RCC 7860 (cell line): ENCODE measurements at places on chromosomes 1 and 21.

- DNase-seq = no peak
Measured at GRCh38 chr1:87518794-87519193, 190.1 kb downstream of the LMO4 start.

DNA sequence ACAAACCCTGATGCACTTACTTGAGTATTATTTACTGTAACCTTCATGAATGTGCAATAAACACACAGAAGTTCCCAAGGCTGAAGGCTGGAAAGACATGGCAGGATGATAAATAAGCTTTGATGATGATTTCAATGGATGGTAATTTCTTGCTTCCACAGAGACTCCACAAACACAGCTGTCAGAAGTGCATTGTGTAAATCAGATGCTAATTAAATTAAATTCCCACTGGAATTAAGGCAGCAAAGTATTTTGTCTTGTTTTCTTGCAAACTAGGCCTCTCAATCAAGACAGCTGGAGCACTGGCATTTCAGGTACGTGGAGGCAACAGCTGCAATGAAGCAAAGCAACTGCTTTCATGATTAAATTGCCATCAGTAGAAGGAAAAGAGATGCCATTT, 24.1 kb downstream of the FAM177B start:
- no peak for DNase-seq

GRCh38 chr1:52550447-52550846, 2.4 kb downstream of the TUT4 start:
- DNase-seq = no peak

- no peak for DNase-seq
Measured at GRCh38 chr1:230772457-230773395, 25.5 kb downstream of the CAPN9 start.

DNA sequence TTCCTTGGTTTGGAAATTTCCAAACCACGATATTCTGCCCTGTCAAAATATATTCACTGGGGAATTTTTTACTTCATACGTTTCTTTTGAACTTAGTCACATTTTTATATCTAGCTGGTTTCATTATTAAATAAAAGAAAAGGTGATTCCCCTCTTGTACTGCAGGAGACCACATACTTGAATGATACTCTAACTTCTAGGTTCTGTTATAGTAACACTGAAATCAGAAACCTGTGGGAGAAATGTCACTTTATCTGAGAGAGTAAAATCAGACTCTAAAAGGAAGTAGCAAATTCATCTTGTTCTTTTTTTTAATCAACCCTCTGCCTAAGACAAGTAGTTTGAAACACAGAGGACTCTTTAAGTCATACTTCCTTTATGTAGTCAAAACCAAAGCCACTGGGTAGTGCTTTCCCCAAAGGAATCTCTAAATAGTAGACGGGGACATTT, 34.4 kb downstream of the MRPL39 start:
- DNase-seq = peak; percentile 68

DNA sequence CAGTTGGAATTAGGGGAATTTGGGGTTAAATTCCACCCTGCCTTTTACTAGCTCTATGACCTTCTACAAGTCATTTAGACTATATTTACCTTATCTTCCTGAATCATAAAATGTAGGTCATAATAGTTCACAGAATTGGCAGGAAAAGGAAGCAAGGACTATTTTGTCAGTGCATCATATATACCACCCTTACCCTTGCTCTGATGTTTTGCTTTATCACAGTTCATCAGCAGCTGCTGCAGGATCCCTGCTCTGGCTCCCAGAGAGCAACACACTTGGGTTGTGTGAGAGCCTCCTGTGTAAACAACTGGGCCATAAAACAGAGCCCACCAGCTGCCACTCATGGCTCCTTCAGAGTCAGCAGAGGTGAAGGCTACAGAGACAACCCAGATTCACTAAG, 631.6 kb upstream of the CAMK1G start:
- no peak for DNase-seq

DNA sequence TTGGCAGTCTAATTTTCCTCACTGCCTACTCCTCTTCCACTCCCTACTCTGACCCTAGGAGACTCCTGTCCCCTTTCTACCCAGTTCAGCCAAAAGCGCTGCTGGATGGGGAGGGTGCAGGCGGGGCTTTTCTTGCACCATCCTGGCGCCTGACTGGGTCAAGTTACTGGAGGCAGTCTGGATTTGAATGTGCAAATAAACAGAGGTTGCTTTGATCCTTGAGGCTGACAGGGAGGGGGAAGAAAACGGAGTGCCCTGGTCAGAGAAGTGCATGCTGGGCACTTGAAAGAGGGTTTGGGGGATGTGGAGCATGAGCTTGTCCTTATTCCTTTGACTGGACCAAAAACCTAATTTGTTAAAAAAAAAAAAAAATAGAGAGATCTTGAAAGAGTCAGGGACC, 76.8 kb upstream of the SOX13 start:
- DNase-seq = no peak

DNA sequence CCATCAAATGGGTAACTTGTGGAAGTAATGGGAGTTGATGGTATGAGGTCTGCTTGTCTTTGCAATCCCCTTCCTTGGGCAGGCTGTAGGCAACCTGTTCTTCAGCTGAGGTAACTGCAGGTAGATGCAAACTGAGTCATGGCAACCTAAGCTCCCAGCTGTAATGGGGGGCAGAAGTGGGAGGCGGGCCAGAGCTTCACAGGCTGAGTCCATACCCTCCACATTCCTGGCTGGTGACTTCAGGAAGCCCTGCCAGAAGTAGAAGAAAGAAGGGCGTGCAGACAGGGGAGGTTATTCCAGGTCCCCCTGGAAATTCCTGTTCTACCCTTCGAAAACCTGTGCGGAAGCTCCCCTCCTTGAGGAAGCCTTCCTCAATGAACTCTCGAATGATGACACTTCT, 44.9 kb downstream of the ARHGEF11 start:
- no peak for DNase-seq

DNA sequence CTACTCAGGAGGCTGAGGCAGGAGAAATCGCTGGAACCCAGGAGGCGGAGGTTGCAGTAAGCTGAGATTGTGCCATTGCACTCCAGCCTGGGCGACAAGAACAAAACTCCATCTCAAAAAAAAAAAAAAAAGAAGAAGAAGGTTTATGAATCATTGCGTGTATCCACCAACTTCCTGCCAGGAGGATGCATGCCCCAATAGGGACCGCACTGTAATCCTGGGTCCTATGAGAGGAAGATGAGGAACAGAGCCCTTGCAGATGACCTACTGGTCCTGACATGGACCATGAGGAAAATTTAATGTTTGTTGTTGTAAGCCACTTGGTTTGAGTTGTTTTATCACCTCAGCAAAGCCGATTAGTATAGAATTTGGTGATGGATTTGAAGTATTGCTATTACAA, 56.7 kb downstream of the PTGS2 start:
- no peak for DNase-seq

- DNase-seq = no peak
Measured at GRCh38 chr21:15152591-15152990, 87.8 kb upstream of the NRIP1 start.

DNA sequence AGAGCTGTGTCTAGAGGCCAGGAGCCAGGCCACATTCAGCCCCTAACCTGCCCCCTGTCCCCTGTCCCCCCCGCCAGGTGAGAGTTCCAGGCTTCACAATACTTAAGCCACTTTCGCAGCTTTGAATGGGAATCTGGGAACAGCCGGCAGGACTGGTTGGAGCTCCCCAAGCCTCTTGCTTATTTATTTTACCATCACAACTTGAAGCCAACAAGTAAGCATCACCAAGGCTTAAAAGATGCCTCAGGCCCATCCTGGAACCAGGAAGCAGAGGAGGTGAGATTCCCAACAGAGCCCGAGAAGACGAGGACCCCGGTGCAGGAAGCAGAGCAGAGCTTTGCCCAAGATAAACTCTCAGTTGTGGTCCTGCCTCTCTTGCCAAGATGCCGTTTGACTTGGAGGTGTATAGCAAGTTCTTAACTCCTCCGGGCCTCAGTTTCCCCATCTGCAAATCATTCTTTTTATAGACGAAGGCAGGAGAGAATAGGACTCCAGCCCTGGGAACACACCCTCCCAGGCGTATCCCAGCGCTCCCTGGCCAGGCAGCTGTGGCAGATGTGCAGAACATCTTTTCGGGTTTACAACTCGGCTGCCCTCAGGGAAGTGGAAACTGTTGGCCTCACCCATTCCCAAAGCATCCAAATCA, 66.8 kb upstream of the SLC25A33 start:
- no peak for DNase-seq

DNA sequence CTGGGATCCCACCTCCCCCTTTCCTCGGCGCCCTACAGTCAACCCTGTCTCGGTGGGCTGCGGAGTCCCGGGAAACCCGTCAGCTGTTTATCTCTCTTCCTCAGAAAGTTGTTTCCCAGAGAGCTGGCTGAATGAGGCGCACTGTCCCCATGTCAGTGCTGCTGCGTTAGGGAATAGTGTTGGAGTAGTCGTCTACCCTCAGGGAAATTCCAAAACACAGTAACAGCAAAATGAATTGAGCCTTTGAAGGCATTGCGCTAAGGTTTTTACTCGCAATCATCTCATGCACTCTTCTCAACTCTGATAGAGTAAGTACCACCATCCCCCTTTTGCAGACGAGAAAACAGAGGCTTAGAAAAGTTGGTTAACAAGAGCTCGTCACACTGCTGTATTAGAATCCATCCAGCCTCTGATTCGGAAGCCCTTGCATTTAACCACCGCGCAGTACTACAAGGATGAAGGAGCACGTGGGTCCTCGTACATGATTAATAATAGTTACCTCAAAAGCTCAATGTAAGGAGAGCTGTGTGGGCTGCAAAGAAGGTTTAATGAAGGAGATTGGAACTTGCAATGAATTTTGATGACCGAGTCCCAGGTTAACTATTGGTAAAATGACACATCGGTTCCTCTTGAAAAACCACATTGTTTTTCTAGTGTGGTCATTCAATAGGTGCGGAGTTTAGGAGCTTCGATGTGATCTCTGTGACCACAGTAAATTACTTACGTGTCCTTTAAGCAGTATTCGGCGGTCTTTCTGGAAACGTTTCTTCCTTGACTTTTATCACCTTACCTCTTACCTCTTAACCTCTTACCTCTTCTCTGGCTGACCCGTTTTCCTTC, 788 bp upstream of the EDEM3 start:
- DNase-seq = peak; percentile 57

DNA sequence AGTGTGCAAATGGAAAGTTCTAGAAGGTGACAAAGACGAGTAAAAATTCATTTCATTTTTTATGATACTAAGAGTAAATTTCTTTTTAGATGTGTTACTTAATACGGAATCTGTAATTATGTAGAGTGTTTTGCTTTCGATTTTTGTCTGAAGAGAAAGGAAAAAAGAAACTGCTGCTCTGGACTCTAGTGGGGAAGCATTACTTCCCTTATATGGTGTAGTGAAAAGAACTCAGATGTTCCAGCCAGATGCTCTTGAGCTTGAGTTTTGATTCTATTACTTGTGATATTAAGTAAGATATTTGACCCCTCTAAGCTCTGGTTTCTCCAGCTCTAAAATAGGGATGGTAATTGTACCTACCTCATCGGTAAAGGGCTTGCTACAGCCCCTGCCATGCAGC, 12.2 kb upstream of the GPR161 start:
- no peak for DNase-seq

DNA sequence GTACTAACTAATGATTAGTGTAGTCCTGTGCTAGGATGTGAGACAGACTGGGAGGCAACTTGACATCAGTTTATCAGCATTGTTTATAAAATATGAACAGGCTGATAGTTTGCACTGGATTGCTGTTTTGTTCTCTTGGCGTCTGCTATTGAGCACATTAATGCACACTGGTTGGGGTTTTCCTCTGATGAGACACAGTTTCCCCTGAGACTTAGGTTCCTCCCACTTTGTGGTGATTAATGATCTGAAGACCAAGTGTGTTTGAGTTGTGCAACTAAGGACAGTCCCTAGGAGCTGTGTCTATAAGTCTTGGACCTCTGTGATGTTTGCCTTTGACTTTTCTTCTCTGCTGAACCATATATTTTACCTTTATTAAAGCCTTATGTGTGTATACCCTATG, 1015.4 kb downstream of the AMY1C start:
- DNase-seq = peak; percentile 37

DNA sequence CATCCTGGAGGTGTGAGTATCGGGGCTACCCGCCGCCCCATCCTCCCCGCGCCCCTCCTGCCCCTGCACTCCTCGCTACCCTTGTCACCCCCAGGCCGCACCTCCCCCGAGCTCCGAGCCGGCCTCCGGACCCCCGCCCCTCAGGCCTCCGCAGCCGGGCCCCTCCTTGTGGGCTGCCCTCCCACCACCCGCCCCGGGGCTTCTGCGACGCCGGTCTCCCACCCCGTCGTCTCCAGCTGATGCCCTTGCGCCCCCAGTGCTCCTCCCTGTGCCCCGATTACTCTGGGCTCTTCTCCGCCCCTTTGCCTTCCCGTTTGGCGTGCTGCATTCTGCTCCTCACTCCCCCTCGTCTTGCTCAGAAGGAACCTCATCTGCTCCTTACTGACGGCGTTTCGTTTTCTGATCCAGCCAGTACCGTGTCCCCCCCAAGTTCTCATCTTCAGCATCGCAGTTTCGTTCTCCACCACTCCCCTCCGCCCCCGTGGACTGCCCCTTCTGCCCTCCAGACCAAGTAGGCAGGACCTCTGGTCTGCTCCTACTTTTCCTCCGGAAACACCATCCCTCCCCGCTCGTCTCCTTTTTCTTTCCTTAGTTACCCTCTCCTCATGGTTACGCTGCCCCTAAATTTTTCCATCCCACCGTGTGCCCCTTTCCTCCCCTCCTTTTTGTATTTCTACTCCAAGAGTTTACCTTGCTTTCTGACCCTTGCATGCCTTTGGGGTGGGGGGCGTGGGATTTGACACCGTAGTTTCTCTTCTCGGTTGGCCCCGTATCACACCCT, 841 bp downstream of the SNX27 start:
- DNase-seq = no peak

- peak; percentile 81 for DNase-seq
Measured at GRCh38 chr1:150578272-150579109, 919 bp downstream of the MCL1 start.

- DNase-seq = no peak
Measured at GRCh38 chr21:28642891-28643290, 349.8 kb downstream of the LTN1 start.

DNA sequence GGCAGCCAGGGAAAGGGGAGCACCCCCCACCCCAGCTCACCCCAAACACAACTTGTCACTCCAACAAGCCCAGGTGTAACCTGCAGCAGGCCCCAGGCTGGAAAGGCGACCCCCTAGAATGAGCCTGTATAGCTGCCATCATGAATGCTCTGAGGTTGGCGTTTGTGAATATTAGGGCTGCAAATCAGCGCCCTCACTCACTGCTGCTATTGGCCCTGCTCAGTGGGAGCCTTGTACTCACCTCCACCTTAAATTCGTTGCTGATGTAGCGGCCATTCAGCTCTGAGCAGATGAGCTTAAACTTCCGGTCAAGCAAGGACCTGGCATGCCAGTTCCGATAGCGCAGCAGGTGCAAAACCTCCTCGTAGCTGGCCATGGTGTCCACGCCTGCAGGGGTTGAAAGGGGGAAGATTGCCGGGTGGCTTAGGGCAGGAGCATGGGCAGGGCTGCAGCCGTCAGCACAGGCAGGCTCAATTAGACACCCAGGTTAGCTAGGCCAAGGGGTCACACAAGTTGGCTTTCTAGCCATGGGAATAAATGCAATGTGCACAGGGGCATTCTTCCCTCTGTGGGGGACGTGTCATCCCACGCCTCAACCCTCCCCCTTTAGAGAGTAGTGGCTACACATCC, 81.7 kb downstream of the PIK3CD start:
- DNase-seq = no peak

- no peak for DNase-seq
Measured at GRCh38 chr1:61647142-61647541, 77.8 kb downstream of the TM2D1 start.

- no peak for DNase-seq
Measured at GRCh38 chr1:175683491-175684298, 59.7 kb downstream of the TNR start.

GRCh38 chr21:26844258-26845065, 747 bp downstream of the ADAMTS1 start:
- no peak for DNase-seq

- peak; percentile 93 for DNase-seq
Measured at GRCh38 chr21:25934771-25935224, 200.0 kb downstream of the GABPA start.
